HEK293T (cell line): ENCODE measurements at places on chromosomes 7 and 10.

- no peak for DNase-seq
Measured at GRCh38 chr10:30371954-30372353, 22.9 kb upstream of the MTPAP start.

DNA sequence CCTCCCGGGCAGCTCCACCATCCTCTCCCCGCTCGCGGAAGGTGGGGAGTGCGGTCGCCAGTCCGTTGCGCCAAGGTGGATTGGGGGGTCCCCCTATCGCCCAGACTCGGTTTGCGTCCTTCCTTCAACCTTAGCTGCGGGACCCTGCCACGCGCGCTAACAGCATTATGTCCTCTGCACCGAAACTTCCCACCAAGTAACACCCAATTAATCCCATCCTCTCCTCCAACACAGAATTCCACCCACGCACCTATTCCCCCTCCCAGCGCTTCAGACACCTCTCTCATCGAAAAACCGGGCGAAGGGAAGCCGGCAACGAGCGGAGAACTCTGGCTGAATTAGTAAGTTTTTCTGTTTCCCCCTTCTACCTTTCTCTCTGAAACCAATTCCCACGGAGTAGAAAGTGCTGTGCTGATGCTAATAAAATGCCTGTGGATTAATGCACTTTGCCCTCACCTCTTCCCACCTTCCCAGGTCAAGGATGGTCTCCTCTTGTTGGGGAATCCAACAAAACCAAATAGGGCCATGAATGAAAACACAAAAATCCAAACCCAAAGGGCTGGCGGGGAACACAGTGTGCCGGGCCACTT is 947 bp downstream of the HOXA3 start:
- no peak for DNase-seq

DNA sequence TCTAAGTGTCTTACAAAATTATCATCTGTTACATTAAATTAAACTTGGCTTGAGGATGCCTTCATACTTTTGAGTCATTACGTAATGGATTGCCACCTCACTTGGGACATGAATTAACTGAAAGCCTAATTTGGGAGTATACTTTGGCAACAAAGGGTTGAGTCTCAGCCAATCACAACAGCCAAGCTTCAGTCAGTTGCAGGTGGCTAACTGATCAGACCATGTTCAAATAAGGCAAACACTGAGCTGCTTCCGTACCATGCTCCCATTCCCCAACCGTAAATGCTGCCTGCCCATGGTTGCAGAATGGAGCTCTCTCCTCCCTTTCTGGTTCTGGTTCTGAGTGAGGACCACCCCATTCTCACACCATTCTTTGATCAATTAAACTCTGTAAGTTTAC is 92.9 kb upstream of the STK17A start:
- DNase-seq = no peak

GRCh38 chr7:124497176-124497575 is 268.4 kb downstream of the GPR37 start:
- no peak for DNase-seq

DNA sequence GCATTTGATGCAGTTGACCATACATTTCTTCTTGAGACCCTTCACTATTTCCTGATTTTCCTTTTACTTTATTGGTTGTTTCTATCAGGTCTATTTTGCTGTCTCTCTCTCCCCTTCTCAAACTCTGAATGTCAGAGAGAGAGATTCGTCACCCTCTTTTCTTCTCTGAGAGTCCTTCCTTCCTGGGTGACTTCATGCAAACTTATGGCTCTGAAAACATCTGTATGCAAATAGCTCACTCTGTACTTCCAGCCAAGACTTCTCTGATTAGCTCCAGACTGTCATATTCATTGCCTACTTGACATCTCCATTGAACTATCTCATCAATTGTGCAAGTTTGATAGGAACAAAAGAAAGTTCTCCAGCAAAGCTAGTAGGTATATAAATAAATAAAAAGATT is 191.7 kb upstream of the KLF6 start:
- DNase-seq = no peak

GRCh38 chr10:92756201-92757065 is 66.7 kb downstream of the HHEX start:
- DNase-seq = peak; percentile 45

DNA sequence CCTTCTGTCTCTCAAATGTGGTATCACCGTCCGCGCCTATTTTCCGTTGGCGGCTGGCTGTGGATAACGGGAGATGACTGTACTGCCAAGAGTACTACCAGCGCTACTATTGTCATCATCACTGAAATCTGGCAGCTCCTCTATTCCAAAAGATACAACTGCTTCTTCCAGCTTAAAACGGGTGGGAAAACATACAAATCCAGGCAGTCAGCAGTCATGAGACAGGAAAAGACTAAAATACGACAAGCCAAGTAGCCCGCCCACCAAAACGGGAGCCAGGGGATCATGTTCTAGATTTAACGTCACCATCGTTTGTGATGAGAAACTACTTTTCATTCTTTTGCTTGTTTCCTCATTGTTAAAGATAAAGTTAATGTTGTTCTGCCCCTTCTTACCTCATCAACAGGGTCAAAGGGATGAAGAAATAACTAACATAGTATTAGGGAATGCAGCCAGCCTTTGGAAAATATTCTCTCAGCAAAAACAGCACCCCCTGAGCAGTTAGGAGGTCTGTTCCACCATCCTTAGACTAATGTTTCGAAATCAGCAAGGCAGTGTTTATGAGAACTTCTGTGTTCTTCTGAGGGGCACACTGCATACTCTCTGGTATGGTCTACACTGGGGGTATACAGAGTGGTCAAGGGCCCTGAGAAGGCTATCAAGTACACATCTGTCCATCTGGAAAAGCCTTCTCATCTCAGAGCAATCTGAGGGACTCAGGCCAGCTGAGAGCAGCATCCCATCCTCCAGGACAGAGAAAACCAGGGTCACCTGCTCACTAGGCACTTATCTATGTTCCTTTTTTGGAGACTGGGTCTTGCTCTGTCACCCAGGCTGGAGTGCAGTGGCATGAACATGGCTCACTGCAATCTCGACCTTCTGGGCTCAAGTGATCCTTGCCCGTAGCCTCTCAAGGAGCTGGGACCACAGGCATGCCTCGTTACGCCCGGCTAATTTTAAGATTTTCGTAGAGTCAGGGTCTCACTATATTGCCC is 47.5 kb downstream of the GNA12 start:
- no peak for DNase-seq

DNA sequence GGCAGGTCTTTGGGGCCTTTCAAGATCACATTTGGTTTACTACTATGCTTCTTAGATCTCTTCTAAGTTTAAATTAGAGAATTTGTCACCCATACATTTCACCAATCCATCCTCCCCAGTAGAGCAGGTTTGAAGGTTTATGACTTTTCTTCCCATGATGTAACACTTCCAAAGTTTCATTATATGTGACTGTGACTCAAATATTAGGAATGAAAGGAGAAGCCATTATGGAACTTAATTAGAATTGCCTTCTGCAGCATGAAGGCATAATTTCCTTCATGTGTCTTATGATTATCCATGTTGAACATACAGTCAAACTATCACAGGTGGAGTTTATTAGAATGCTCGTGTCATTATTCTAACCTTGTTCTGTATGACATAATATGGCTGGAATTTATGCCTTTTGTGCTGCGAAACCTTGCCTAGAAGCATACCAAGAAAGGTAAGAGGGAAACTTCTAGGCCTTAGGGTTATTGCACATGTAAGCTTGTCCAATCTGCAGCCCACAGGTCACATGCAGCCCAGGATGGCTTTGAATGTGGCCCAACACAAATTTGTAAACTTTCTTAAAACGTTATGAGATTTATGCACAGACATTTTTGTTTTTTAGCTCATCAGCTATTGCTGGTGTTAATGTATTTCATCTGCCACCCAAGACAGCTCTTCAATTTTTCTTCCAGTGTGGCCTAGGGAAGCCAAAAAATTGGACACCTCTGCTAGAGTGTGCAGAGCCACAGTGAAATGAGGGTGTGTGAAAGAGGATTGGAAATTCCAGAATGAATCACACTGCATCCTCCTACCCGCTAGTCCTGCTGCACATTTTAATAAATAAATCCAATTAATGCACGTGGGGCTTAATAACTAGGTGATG is 133.6 kb downstream of the TMEM26 start:
- DNase-seq = no peak

- DNase-seq = no peak
Measured at GRCh38 chr7:78151229-78151628, 352.7 kb downstream of the PHTF2 start.

GRCh38 chr10:129120441-129120840 is 346.6 kb upstream of the MGMT start:
- DNase-seq = no peak

- DNase-seq = no peak
Measured at GRCh38 chr10:119342335-119342734, 135.0 kb downstream of the GRK5 start.

DNA sequence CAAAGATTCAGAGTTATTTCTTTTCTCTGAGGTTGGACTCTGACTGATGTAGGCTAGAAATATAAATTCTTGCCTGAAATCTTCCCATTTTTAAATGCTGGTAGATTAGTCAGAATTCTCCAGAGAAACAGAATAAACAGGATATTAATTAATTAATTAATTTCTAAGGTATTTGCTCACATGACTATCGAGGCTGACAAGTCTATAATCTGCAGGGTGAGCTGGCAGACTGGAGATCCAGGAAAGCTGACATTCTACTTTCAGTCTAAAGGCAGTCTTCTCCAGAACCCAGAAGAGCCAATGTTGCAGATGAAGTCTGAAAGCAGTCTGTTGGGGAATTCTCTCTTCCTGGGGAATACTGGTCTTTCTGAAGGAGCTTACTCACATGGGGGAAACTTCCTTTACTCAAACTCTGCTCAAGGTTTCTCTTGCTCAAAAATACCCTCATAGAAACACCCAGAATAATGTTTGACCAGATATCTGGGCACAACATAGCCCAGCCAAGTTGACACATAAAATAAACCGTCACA is 189.7 kb downstream of the KIF20B start:
- DNase-seq = no peak

GRCh38 chr10:22268503-22268902 is 47.7 kb upstream of the COMMD3 start:
- no peak for DNase-seq

GRCh38 chr10:96421995-96422394 is 63.2 kb upstream of the OPALIN start:
- no peak for DNase-seq

DNA sequence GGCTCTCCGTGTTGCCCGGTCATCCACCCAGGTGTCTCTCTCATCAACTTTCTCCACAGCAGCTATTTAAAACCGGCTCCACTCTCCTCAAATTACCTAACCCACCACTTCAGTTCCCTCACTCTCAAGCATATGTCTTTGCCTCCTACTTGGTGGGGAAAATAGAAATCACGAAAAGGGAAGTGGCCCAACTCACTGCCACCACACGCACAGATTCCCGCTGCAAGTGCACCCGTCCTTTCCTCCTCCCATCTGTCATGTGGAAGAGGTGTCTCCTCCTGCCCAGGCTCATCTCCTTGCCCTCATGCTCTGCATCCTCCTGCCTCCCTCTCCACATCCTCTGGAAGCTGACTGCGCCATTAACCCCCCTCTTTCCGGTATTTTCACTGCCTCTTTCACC is 80.8 kb upstream of the MKX start:
- no peak for DNase-seq

DNA sequence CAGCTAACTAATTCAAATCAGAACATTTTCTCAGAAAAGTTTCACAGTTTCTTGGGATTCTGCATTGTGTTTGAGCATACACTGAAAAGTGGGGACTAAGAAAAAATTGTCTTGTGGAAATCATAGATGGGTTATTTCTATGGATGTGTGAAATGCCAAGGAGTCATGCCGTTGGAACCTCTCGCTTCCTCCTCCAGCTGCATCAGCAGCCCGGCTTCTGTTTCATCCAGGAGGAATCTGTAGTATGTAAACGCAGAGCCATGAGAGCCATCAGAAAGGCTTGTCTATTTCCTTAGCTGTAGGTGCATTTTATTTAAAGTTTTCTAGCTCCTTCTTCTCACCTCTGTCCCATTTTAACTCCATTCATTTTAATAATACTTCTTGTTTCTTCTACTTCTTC is 1144.1 kb downstream of the GATA3 start:
- no peak for DNase-seq

DNA sequence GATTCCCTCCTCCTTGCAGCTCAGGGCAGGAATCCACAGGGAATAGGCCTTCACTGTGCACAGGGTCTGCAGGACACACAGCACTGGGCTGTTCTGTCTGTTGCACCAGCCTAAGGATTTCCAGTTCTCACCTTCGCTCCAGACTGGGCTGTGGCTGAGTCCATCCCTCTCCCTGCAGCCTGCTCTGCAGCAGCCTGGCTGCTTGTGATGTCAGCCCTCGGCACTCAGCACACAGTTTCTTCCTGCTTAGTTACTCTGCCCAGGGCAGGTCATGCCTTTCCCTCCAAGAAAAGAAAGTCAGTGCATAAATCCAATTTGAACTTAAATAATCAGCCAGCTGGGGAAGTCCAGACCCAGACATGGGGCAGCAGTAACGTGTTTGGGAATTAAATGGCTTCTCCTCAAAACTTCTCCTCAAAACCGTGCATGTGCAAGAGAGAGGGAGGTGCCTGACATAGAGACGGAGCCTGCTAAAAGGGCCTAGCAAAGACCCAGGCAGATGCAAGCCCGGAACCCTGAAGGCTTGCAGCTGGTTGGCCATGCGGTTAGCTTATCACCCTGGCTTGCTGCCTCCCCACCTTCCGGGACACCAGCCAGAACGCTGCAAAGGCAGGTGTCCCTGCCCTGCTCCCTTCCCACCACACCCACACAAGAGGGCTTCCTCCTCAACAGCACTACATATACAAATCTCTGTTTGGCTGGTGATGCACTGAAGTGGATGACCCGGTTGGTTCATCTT is 10.9 kb upstream of the GDF2 start:
- DNase-seq = no peak

- DNase-seq = no peak
Measured at GRCh38 chr7:127254163-127254684, 1.5 kb upstream of the GRM8 start.

- peak; percentile 40 for DNase-seq
Measured at GRCh38 chr7:11557627-11558026, 274.4 kb downstream of the THSD7A start.

- no peak for DNase-seq
Measured at GRCh38 chr7:117777335-117778142, 95.7 kb downstream of the CTTNBP2 start.

DNA sequence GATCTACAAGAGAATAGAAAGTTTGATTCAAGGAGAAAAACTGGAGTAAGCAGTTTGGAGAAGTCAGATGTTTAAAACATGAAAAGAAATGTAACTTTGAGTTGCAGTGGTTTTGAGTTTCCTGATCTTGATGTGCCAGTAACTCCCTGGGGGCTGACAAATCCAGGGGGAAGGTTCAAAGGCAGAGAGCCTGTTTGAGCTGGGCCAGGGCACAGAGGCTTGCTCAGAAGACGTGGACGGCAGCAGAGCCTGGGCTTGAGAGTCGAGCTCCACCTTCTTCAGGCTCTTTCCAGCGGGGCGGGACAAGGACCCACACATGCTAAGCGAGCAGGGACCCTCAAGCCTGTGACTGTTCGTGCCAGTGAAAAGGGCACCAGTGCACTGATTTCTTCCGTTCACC is 176.2 kb downstream of the MGMT start:
- no peak for DNase-seq

DNA sequence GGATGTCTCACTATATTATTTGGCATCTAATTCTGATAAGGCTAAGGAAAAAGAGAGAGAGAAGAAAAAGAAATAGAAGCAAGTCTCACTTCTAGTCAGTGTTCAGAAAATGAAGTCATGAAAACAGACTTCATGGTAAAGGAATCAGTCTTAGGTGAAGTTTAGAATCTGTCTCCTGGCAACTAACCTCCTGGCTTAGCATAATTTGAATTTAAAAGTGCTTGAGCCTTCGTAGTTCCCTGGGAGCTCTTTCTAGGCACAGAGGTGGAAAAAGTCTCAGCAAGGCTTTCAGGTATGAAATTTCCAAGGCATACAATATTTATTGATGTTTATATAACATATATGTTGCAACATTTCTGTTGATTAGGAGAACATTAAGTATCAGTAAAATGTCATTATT is 10.4 kb downstream of the CHRM2 start:
- DNase-seq = no peak
